ENCODE measurements at places on chromosomes 7 and 10.
A peak's percentile ranks its signal among the peaks of the same experiment; 100 is the strongest.

- no peak for DNase-seq
Observed at GRCh38 chr10:33192190-33192589, 142.3 kb downstream of the NRP1 start.

- no peak for DNase-seq
Observed at GRCh38 chr7:132475037-132475668, 101.1 kb downstream of the PLXNA4 start.

- DNase-seq: no peak
Observed at GRCh38 chr10:132187430-132188138, 836 bp downstream of the DPYSL4 start.

GRCh38 chr7:140010194-140010895, 52.4 kb downstream of the PARP12 start:
- no peak for DNase-seq

DNA sequence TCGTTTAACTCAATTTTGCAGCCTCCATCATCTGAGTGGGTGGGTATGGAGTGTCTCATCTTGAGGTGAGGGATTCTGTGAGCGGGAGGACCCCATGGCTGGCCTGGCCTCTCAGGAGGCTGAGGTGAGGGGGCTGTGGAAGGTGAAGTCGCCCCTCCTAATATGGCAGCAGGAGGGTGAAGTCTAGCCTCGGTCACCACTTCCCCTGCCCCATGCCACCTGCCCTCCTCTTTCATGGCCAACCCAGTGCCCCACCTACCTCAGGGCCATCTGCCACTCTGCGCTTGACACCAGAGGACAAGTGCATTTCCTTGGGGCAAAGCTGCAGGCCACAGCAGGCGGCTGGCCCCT, 8.7 kb downstream of the RASGEF1A start:
- DNase-seq: no peak

DNA sequence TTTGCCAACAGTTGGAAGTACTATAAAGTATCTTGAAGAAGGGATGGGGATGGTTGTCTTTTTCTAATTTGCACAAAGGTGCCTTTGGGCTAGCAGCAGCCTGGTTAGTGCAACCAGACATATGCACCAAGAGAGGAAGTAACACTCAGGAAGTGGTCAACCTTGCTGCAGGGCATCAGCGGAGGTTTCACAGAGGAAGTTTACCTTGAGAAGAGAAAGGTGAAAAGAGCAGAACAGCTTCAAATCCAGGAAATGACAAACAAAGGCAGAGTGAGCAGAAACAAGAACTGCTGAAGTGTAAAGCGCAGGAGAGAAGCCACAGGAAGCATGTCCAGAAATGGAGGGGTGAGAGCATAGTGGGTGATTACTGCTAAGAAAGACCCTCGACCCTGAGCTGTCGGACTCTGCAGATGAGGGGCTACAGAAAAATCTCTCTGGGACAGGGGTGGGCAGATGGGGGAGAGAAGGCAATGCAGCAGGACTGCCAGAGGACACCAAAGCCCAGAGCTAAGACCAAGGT, 66.9 kb downstream of the STK17A start:
- DNase-seq: peak; percentile 58

DNA sequence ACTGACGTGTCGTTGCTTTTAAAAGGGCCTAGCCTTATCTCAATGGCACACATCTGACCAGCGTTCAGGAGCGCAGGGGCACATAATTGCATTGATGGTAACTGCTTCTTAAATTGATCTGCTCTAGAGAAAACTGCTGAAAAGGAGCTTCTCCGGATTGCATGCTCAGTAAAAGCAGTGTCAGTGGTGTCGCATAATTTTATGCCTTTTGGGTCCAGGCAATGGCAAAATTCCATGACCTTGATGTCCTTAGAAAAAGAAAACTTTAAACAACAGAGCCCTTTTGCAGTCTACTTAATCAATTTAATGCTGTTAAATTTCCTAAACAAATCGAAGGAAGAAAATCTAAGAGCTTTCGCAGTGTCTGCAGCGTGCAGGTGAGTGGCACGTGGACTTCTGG, 75.7 kb downstream of the PTPRE start:
- DNase-seq: no peak

DNA sequence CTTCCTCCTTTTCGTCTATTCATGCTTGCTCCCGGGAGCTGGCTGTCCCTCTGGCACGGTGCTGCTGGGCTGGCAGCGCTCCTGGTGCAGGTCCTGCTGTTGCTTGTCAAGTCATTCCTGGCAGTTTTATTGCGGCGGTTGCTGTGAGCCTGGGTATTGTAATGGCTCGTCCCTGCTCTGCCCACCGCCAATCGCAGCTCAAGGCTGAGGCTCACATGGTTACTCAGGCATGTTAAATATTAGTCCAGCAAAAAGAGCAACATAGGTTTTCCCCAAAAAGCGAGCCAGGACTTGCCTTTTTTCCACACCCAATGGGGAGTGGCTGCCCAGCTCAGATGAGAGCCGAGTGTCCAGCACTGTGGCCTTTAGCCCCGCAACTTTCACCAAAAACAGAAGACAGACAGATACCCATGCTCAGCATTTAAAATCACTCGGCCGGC, 492.9 kb upstream of the FOXK1 start:
- DNase-seq: no peak

GRCh38 chr7:155299535-155300202, 2.0 kb downstream of the INSIG1 start:
- DNase-seq: no peak

DNA sequence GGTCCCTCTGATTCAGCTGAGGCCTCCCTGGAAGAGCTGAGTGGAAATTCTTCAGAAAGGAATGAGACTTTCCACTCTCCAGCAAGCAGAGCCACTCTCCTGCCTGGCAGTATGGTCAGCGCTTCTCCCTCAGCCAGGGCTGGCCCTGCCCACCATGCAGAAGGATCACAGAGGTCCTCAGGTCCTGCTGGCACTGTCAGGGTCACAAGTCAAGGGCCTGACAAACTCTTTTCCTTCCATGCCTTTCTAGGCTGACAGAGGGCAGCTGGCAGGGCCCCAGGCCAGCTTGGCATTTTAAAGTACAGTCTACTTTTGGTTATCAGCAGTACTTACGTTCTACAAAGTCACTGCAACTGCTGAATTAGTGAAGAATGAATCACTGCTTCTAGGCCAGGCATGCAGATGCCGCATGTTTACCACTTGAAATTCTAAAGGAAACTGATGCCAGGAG, 119.3 kb upstream of the FRMD4A start:
- DNase-seq: no peak

GRCh38 chr10:27743877-27744801, 1.5 kb downstream of the MKX start:
- no peak for DNase-seq

- DNase-seq: no peak
Observed at GRCh38 chr10:21813946-21814345, 189.6 kb downstream of the DNAJC1 start.

DNA sequence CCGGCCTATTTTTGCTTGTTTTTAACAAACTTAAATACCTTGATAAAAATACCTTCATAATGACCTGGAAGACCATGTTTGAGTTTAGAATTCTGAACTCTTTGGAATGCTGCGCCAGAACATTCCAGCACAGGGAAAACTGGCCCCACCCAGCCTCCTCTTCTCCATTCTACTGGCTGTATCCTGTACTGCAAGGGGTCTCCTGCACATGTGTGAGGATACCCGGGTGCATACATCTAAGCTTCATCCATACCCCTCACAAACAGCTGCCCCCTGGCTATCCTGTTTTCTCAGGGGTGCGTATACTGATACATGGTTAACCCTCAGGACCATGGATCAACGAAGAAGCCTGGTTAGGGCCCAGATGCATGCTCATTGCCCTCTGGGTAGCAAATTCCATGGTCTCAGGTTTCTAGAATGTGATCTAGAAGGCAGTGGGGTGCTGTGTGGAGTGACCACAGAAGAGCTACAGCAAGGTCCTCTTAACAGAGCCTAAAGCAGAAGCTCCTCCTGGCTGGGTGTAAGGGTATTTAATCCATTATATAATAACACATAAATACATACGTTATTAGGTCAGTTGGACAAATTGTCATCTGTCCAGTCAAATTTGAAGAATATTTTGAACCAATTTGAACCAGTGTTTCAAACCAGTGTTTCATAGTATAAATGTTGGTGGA, 26.1 kb downstream of the HACD1 start:
- no peak for DNase-seq

DNA sequence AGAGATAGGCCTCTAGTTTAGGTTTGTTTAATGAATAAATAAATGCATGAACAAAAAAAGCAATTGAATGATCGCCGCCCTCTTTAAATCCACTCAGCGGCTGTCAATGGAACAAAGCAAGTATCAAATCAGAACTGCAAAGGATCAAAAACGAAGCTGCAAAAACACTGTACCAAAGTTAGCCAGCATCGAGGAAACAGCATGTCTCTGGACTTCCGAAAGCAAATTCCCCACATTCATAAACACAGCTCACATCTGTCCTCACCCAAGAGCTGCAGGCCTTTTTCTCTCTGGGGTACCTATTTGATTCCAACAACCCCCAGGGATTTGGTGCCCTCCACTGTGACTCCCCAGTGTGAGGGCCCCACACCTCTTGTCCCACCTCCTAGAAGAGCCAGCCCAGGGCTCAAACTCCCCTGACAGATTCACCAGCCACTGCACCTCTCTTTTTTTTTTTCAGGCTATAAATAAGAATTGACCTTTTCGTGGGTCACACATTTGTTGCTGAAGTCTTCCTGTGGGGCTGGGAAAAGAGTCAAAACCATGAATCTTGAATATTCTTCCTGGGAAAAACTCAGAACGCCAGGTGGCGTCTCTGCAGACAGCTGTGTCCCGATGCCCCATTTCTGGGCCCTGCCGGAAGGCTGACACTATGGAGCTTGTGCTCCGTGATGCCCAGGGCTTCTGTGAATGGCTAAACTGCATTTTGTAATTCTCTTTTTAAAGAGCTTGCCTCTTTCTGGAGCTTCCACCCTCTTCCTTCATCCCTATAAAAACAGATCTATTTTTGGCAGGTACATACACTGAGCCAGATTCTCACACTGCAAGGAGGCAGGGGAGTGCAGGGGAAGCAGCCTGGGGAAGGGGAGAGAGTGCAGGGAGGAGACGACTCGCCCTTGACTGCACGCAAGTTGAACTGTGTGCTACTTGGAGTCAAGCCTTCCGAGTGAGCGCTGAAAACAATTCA, 51.7 kb downstream of the HSPA12A start:
- DNase-seq: no peak

- DNase-seq: no peak
Observed at GRCh38 chr7:137774793-137775201, 72.0 kb downstream of the DGKI start.

DNA sequence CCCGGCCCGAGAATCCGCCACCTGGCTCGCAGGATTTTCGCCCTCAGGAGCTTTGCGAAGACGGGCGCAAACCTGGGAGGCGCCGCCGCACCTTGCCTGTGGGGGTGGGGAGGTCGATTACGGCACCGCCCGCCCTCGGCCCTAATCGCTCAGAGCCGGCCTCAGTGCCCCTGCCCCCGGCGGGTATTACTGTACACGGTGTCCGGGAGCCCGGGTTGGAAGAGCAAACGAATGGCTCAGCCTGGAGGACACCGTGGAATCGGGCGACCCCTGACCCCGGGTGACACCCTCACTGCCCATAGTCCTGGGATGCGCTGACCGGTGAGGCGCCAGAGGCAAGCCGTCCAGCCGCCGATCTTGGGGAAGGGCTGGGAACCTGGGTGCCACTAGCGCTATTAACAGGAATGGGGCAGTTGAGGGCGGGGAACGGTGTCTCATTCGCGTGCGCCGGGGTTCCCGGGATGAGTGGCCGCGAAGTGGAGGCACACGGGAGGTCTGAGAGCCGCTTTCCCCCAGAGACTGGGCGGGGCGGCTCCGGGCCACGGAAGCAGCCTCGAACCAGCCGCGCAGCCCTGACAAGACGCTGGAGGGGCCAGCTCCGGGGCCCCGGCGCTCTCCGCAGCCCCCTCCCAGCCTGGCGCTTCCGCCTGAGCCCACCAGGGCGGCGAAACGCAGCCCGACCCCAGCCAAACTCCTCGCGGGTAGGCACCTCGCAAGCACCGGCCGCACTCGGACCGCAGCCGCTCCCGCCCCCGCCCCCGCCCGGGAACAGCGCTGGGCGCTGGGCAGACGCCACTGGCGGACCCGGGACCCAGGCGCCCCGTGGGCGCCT, 167.5 kb downstream of the NRF1 start:
- no peak for DNase-seq

- no peak for DNase-seq
Observed at GRCh38 chr7:81626008-81626407, 143.8 kb downstream of the HGF start.

GRCh38 chr10:34954142-34954541, 136.0 kb downstream of the CUL2 start:
- no peak for DNase-seq

DNA sequence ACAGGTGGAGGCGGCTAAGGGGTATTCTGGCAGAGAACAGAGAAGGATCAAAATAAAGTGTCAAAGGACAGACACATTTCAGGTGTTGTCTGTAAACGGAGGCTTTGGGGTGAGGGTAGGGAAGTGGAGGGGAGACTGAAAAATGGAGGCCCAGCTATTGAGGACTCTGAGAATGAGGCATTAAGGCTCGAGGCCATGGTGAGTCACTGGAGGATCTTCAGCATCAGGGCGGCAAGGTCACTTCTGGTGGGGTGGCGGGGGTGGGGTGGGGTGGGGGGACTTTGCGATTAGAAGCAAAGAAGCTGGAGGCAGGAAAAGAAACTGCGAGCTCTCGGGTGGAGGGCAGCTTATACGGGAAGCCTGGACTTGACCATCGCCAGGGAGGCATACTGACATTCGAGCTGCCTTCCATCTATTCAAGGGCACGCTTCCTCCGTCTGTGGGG, 58.4 kb upstream of the PCGF5 start:
- peak; percentile 35 for DNase-seq
